ENCODE measurements at places on chromosomes 6 and 20.

- DNase-seq = no peak
Measured at GRCh38 chr6:155270561-155271091, 6.8 kb downstream of the CLDN20 start.

GRCh38 chr6:107800564-107801164 lies 23.4 kb downstream of the SCML4 start:
- DNase-seq = no peak

DNA sequence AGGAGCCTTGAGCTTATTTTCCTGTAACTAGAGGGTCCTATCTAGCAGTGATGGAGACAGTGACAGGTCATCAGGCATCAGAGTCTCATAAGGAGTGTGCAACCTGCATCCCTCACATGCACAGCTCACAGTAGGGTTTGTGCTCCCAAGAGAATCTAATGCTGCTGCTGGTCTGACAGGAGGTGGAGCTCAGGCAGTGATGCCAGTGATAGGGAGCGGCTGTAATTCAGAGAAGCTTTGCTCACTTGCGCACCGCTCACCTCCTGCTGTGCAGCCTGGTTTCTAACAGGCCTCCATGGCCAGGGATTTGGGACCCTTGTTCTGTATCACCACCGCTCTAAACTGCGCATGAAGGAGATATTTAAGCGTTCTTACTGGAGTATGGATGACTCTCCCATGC lies 5.3 kb downstream of the KIF25 start:
- DNase-seq = no peak

- no peak for DNase-seq
Measured at GRCh38 chr6:74631564-74631963, 574.3 kb downstream of the COL12A1 start.
